Breast epithelium (tissue), 4 donors: ENCODE measurements at places on chromosomes 7 and 10. TPM values are rescaled to one million over a fixed set of nuclear protein-coding genes. Genes with fewer than 3 reads are reported as not detected.

The VSTM4 gene
- 8.5 TPM for total RNA-seq

DNA sequence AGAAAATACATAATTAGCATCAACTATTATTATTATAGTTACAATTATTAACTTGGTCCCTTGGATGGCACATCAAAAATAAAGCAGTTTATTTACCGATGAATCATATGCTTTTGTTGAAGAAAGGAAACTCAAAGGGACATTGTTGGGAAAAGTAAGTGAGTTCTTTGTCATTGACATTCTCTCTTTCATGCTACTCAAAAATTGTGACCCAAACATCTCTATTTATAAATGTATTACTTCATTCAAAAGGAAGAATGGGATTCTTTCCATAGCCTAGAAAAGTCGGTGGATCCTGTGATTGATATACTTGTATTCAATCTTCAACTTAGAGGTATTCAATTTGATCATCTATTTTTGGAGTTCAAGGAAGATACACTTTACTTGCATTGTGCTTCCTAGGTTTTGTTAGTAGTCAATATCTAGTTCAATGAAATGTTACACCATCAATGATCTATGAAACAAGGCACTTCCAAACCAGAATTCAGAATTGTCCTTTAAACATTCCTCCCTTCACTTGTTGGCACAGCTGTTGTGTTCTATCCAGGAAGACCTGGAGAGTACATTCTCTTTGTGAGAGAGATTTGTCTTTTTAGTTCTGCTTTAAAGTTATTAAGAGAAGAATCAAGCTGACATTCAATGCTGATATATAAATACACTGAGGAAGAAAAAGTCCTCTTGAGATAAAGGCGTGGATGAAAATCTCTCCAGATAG lies 235.2 kb downstream of the TMEM26 start:
- no peak for DNase-seq

DNA sequence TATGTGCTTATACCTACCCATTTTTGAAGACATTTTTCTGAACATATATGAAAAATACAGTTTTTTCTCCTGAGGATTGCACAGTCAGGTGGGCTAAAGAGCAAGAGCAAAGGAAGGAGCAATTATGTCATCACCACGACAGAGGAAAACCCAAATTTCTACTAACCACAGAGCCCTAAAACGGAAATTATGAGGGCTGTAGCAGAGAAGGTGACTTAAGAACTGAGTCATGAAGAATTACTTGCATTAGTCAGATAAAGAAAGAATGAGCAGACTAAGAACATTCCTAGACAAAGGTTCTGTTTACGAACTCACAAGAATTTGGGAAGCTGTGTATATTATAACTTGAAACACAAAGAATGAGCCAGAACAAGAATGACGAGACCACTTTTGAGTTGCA lies 974.4 kb downstream of the NXPH1 start:
- DNase-seq, result no peak

The SPDYE6 gene
- not detected for total RNA-seq

GRCh38 chr10:85067955-85068354 lies 739.6 kb downstream of the CCSER2 start:
- DNase-seq, result no peak

The TAC1 gene
- 2.8 TPM for total RNA-seq

- DNase-seq, result no peak
Measured at GRCh38 chr10:59954296-59954695, 47.9 kb upstream of the CCDC6 start.

The FIS1 gene
- 278 TPM for total RNA-seq

The MCM7 gene
- total RNA-seq, result 50.1 TPM

DNA sequence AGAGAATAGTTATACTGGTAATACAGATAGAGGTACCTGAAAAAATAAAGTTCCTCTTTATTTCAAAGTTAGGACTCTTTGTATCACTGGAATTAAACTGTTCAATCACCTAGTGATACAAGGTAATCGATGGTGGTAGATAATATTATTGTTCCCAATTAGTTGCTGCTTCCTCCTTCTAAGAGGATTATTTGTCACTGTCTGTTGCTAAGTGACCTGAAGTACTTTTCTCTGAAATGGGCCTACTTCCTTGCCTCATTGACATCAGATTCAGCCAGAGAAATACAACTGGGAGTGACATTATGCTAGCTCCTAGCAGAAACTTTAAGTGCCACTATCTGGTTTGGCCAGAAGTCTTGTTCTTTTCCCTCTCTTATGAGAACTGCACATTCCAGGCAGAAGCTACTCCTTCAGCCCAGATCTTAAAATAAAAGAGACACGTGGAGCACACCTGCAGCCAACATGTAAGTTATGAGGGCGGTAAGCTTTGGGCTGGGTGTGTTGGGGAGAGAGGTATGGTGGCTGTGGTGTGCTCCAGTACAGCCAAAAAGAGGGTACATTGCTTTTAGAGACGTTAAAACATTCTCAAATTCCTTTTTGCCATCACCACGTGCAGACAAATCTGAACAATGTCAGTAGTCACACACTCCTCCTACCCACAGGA lies 54.8 kb downstream of the MINDY3 start:
- no peak for DNase-seq

DNA sequence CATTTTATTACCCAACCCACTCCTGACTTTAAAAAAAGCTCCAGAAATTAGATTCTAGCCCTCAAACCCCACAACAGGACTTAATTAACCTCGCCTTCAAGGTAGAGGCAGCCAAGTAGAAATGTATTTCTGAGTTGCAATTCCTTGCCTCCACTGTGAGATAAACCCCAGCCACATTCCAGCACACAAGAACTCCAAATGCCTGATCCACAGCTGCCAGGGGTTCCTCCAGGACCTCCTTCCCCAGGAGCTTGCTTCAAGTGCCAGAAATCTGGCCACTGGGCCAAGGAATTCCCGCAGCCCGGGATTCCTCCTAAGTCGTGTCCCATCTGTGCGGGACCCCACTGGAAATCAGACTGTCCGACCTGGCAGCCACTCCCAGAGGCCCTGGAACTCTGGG lies 25.9 kb upstream of the ARL4A start:
- DNase-seq, result no peak

DNA sequence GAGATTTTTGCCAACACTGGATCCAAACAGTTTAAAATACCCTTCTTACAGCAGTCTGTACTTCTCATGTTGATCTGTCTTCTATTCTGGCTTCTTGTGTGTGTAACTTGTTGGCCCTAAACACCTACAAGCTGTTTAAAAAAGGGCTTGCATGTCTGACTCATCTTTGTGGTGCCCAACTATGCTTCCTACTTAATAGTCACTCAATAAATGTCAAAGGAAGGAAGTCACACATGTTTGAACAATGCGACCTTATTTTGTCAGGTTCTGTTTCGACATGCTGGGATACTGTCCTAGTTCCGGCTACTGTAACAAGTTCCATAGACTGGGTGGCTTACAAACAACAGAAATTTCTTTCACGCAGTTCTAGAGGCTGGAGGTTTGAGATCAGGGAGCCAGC lies 9.4 kb upstream of the GRK5 start:
- DNase-seq, result no peak

DNA sequence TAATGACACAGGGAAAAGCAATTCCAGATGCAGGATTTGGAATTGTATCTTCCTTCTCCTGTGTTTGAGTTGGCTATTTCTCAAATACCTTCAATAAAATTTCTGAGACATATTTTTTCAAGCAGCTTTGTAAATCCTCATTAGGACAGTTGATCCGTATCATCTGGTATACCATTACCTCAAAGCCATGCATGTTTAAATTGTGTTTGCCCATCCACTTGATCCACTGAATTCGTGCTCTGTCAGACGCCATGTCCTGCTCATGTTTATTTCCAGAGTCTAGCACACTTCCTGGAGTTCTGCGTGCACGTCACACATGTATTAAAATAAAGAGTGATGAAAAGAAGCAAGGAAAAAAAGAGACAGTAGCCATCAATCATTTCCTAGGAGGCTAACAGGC lies 141.8 kb upstream of the CDC14C start:
- no peak for DNase-seq

- DNase-seq, result no peak
Measured at GRCh38 chr7:23222439-23223030, 24.0 kb upstream of the GPNMB start.
